ENCODE measurements at places on chromosomes 5 and 9.

- DNase-seq = no peak
Measured at GRCh38 chr9:124258607-124259157, 933 bp downstream of the NEK6 start.

- no peak for DNase-seq
Measured at GRCh38 chr5:39379693-39380092, 15.4 kb upstream of the C9 start.

- no peak for DNase-seq
Measured at GRCh38 chr5:435156-435790, 7.7 kb upstream of the EXOC3 start.

GRCh38 chr9:15240927-15241326 lies 66.1 kb downstream of the TTC39B start:
- DNase-seq = no peak

- DNase-seq = no peak
Measured at GRCh38 chr5:10323588-10324488, 16.1 kb upstream of the CMBL start.

GRCh38 chr5:20959347-20959746 lies 971.3 kb upstream of the CDH18 start:
- DNase-seq = no peak

DNA sequence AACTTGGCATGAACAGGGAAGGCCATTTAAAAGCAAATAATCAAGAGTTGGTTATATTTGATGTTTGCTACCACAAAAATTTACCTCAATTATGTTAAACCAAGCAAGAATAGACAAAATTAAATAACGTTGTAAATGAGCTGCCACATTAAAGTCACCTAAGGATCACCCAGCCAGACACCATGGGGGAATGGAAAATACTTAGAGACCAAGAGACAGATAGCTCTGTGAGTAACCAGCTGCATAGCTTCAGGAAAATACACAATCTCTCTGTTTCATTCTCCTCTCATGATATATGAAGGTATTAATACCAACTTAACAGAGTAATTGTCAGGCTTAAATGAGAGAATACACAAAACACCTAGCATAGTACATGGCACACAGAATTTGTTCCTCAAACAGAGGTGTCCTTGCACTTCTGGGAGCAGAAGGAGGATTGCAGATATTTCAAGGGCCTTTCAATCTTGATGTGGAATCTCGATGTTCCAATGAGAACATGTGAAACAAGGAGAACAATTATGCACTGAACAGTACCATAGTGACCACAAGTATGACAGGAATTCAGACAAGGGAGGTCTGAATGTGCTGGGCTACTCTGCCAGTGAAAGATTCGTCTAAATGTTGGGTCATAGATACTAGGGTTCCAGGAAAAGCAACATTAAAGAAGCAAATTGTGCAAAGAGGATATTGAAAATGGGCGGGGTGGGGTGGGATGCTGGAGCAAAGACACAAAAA lies 18.6 kb downstream of the JAKMIP2 start:
- no peak for DNase-seq

- no peak for DNase-seq
Measured at GRCh38 chr9:16559418-16560188, 310.9 kb downstream of the BNC2 start.

Data from effector CD4-positive, alpha-beta T cell (primary cell).